Activated gamma-delta T cell (primary cell): ENCODE measurements at places on chromosomes 1 and 21.

DNA sequence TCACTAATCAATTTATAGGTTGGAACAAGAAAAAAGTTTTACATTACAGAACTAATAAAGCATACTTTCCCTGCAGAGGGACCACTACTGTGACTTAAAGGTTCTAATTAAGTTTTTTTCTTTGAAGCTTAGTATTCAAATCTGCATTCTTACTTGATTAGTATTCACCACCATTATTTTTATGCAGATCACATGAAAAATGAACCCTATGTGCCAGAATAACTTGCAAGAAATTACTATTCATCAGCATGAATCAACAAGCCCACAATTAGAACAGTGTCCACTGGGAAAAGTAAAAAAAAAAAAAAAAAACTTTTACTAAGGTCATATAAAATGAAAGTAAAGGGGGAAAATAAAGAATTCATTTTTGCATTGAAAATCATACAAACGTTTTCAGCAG lies 90.8 kb downstream of the SMYD3 start:
- no peak for DNase-seq

DNA sequence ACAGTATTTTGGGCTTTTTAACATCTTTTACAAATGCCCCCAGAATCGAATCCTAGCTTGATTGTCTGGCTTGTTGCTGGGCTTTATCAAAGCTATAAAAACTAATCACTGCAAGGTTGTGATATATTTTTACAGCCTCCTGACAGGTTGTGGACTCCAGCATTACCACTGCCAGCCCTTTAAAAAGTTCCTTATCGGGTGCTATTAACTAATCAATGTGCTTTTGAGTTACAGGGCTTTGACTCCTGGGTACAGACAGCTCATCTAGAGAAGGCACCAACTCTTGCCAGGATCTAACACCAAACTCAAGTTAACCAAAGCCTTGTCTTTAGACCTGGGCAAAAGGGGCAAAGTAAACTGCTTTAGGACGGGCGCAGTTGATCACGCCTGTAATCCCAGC lies 16.6 kb downstream of the GON4L start:
- no peak for DNase-seq

- no peak for DNase-seq
Observed at GRCh38 chr1:202159534-202160371, 649 bp downstream of the PTPN7 start.

DNA sequence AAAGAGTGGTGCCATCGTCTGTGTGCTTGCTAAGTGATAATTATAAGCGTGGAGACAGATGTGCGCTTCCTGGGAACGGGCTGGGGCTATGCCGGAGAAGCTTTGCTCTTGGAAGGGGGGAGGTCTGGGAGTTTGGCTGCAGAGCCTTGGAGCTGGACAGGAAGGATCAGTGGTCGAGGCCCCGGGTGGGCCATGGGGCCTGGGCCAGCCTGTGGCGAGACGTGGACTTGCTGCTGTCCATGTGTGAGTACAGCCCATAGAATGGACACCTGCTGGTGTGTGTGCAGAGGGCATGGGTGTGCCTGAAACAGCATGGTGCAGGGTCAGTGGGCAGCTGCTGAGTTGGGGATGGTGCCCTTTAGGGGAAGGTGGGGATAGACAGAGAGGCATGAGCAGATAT lies 121.3 kb downstream of the PCBP3 start:
- no peak for DNase-seq

DNA sequence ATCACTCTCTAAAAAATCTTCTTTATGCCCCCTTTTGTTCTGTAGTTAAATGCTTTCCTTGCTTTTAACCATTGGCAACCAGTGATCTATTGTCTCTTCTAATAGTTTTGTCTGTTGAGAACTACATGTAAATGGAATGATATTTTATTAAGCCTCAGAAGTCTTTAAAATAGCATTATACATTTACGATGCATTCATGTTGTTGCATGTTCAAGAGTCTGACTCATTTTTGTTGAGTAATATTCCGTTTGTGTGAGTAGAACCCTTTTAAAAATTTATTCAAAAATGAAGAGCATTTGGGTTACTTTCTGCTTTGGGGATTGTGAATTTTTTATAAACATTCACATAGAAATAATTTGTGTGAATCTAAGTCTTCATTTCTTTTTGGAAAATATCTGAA lies 1352.9 kb downstream of the NCAM2 start:
- DNase-seq, result no peak

- no peak for DNase-seq
Observed at GRCh38 chr1:66090859-66091457, 298.3 kb downstream of the PDE4B start.

DNA sequence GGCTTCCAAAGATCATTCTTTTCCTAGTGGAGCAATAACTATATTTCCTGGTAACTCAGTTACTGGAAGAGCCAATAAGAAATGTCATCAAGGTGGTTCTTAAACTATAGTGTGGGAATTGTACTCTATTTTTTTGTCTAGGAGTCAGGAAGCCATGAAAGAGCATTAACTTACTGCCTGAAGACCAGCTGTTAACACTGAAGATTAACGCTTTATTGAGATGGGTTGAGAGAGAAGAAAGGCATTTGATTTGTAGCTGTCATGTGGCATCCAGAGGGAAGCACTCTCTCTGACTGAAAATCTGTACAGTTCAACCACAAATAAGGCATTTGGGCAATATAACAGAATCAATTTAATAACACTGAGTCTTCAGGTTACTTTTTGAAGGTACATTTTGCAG lies 76.0 kb downstream of the DNM3 start:
- no peak for DNase-seq
